Stimulated activated naive CD8-positive, alpha-beta T cell treated with anti-CD3 and anti-CD28 coated beads, Interleukin-15, amount 100 ng/mL, for 72 hours (primary cell): ENCODE measurements at places on chromosomes 5 and 9.

DNA sequence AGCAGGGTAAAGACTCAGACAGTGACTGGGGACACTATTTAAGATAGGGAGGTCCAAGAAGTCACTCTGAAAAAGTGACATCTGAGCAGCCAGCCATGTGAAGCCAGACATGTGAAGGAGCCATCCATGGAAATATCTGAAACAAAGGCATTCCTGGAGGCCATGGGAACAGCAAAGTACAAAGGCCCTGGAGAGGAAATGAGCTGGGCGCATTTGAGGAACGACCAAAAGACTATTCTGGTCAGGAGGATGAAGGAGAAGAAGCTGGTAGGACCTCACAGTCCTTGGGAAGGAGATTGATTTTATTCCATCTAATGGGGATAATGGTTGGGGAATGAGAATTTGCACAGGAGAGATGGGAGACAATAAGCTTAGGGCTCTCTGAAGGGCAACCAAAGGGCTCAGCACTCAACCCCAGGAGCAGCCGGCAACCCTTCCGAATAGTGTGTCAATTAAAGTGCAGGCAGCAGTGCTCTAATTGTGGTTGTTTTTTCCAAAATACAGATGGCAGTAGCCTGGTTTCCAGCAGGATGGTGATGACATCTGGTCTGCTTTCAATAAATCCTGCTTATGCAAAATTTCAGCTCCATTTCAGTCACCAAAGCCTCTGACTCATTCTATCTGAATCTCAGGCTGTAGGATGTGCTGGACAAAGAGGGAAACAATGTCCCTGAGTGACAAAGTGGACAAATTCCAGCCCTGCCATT lies 26.7 kb downstream of the FOXI1 start:
- no peak for DNase-seq

DNA sequence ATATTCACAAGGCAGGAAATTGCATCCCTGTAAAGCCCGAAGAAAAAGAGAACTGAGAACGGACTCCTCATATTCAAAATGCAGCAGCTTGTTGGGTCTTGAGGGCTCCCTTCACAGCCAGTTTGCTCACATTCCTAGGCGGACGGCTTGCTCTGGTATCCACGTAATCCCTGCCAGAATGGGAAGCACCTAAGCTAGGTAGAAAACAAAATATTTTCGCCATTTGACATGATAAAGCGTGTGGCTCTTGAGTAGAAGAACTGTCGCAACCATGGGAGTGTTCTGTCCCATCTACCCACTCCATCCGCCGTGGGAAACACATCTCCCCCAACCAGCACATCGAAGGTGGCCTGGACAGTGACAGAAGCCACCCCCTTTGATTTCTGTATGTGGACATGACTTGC lies 183.1 kb downstream of the GAS1 start:
- no peak for DNase-seq

GRCh38 chr5:27598576-27598975 lies 560.2 kb upstream of the CDH9 start:
- DNase-seq: no peak

- DNase-seq: no peak
Measured at GRCh38 chr5:112316731-112317130, 102.3 kb downstream of the EPB41L4A start.

DNA sequence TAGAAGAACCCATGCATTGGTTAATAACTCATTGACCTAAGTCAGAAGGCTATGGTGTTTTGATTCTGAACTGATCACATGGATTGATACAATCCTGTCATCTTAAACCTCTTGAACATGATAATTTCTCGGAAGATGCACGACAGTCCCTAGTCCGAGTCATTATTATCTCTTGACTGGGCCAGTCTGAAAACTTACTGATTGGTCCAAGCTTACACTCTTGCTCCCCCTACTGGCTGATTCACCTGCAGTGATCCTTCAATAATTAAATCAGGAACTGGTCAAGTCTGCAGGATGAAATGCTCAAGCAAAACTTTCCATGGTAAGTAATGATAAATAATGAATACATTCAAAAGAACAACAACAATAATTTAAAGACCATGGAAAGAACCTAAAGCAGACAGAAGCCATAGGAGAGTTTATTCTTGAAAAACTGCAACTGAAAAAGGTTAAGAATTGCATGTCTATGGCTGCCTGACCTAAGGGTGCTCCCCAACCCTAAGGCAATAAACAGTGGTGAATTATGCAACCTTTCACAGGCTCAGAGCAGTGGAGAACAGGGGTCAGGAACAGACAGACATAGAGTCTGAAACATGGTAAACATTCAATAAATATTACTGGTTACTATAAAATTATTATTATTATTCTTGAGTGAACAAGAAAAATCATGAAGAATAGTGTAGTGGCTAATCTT lies 79.3 kb downstream of the BRINP1 start:
- no peak for DNase-seq

- no peak for DNase-seq
Measured at GRCh38 chr9:109699019-109699418, 81.0 kb upstream of the PALM2AKAP2 start.

GRCh38 chr9:128206916-128207910 lies 4.0 kb downstream of the DNM1 start:
- no peak for DNase-seq

DNA sequence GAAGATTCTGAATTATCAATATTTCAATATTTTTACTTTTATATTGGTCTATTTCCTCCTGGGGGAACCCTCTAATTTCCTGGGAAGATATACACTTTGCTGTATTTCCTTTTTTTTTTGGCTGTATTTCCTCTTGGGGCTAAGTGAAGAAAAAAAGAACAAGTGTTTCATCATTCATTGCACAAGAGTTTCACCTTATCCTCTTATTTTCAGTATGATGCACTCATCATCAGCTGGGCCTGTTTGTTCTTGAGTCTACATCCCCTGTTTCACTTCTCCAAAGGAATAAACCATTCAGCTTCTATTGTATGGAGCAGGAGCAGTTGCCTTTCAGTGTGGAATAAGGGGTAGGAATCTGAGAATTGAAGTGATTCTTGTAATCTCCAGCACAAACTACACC lies 210.8 kb downstream of the FAM170A start:
- no peak for DNase-seq

GRCh38 chr9:84953252-84953773 lies 283.8 kb downstream of the NTRK2 start:
- no peak for DNase-seq

- DNase-seq: no peak
Measured at GRCh38 chr5:150946351-150946905, 41.6 kb upstream of the ZNF300 start.

- no peak for DNase-seq
Measured at GRCh38 chr5:124460642-124461041, 285.8 kb downstream of the ZNF608 start.

- no peak for DNase-seq
Measured at GRCh38 chr5:79811081-79811480, 121.4 kb downstream of the CMYA5 start.

- DNase-seq: no peak
Measured at GRCh38 chr9:103985077-103985476, 109.0 kb upstream of the SMC2 start.

- no peak for DNase-seq
Measured at GRCh38 chr5:92581690-92582089, 999.3 kb downstream of the NR2F1-AS1 start.

- DNase-seq: no peak
Measured at GRCh38 chr9:105046907-105047741, 119.2 kb upstream of the ABCA1 start.

- DNase-seq: no peak
Measured at GRCh38 chr5:97112230-97112629, 30.2 kb downstream of the LIX1 start.

DNA sequence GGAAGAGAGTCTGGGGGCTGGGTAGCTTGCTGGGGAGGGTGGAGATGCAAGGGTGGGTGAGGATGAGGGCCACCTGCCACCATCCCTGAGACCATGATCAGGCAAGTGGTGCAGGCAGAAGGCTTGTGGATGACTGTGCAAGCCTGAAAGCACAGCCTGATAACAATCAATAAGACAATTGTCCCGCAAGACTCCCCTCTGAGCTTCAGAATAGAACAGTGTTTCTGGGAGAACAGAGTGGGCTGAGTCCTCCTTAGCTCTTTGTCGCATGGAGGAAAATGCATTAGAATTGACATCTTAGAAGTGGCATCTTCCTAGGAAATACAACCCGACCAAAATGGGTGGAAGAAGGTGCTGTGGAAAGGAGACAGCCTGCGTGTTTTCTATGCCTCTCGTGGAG lies 6.6 kb downstream of the GADD45G start:
- no peak for DNase-seq

DNA sequence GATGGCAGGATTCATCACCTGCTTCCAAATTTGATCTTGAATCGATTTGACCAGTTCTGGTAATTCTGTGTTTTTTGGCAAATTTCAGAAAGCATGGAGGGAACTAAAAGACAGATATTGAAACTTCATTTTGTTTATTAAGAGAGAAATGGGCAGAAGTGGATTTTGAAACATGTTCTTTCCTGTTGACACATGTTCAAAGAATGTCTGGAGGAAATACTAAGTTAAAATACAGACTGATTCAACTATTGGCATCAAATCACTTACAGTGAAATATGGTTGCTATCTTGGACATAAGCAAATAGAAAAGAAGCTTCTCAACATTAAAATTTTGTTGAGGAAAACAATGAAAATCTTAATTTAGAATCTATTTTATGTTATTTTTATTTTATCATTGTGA lies 19.3 kb upstream of the GZMK start:
- no peak for DNase-seq

DNA sequence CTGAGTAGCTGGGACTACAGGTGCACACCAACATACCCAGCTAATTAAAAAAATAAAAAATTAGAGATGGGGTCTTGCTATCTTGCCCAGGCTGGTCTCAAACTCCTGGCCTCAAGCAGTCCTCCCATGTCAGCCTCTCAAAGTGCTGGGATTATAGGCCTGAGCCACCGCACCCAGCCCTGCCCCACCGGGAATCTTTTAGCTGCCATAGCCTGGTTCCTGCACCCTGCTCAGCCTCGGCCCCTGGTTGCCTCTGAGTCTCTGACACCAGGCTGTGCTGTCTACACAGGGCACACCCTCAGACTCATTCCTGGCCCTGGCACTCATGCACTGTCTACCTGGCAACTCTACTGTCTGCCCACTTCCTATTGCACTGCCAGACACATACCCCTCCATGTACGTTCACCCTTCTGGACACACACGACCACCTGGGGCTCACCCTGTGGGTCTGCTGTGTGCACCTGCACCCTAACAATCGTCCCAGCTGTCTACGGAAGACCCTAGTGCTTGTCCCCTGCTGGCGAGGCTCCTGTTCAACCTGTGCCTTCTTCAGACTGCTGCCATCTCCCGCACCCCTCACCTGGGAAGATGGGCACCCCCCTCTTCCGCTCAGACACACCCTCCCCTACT lies 1.4 kb downstream of the PROP1 start:
- no peak for DNase-seq

- no peak for DNase-seq
Measured at GRCh38 chr9:137465720-137466388, 6.7 kb upstream of the NSMF start.

GRCh38 chr5:112586596-112587062 lies 151.1 kb upstream of the APC start:
- no peak for DNase-seq

GRCh38 chr5:10393491-10393890 lies 40.0 kb downstream of the MARCHF6 start:
- DNase-seq: no peak

GRCh38 chr9:116471944-116472506 lies 215.1 kb upstream of the TRIM32 start:
- no peak for DNase-seq

- no peak for DNase-seq
Measured at GRCh38 chr9:93619272-93619775, 42.9 kb downstream of the PHF2 start.

DNA sequence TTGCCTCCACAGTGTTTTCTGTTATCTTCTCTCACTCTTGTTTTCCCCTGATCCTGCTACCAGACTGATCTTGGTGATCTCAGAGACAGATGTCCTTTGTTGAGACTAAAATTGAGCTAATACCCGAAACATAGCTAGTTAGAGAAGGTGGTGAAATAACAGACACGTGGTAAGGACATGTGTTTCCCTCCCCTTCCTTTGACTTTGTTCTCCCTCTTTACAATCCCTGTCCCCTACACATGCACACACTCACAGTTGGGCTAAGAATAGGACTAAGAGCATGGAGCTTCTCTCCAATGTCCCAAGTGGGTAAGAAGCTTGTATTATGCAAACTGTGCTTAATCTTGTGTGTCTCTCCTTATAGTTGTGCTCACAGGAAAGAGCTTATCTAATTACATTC lies 1603.0 kb upstream of the C9orf72 start:
- no peak for DNase-seq

GRCh38 chr5:26578002-26578401 lies 460.4 kb downstream of the CDH9 start:
- DNase-seq: no peak

DNA sequence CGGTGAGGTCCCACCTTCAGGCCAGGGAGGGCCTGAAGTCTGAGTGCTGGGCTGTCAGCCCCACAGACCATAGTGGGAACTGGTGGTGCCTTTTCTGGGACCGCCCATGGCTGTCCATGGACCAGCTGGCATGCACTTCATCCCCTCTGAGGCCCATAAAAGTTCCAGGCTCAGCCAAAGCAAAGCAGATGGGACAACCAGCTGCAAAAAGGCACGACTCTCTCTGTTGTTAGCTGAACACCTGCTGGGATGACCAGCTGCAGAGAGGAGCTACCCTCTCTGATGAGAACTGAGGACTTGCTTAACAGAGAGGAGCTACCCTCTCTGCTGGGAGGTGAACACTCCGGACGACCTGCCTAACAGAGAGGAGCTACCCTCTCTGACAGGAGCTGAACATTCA lies 844.3 kb upstream of the DMAC1 start:
- no peak for DNase-seq

DNA sequence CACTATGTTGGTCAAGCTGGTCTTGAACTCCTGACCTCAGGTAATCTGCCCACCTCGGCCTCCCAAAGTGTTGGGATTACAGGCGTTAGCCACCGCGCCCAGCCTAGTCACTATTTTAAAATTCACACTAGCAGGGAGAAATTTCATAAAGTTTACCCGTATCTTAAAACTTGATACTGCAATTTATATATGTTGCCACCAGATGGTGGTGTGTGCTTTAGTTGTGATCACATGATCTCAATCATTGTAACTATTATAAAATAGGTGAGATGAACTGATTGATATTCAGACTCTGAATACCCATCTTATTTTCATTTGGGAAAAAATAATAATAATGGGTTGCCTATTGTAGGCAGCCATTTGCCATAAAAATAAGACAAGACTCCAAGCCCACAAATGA lies 1330.4 kb upstream of the WWC1 start:
- no peak for DNase-seq

- DNase-seq: no peak
Measured at GRCh38 chr5:136155078-136155477, 22.4 kb downstream of the SMAD5 start.
